NCI-H2081 (cell line): ENCODE measurements at places on chromosomes 1 and 21.

- DNase-seq: no peak
Observed at GRCh38 chr1:203512848-203513584, 19.1 kb downstream of the OPTC start.

GRCh38 chr1:1430114-1430982 lies 5.1 kb upstream of the VWA1 start:
- no peak for DNase-seq

- no peak for DNase-seq
Observed at GRCh38 chr1:202809597-202810159, 1.1 kb upstream of the PCAT6 start.

GRCh38 chr1:239558991-239559390 lies 172.6 kb downstream of the CHRM3 start:
- no peak for DNase-seq

DNA sequence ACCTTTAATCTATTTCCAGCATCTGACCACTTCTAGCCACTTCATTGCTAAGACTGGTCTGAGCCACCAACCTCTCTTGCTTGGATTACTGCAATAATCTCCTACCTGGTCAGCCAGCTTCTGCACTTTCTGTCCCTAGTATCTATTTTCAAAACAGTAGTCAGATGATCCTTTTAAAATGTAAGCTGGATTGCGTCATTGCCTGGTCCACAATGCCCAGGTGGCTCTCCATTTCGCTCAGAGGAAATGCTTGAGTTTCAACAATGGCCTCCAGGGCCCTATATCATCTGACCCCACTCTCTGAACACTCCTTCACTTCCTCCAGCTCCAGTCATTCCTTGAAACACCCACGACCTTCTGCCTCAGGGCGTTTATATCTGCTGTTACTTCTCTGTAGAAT lies 2.3 kb downstream of the FYB2 start:
- no peak for DNase-seq

- no peak for DNase-seq
Observed at GRCh38 chr21:14275702-14276205, 59.8 kb downstream of the RBM11 start.

- DNase-seq: no peak
Observed at GRCh38 chr1:204132718-204133117, 19.1 kb downstream of the ETNK2 start.

DNA sequence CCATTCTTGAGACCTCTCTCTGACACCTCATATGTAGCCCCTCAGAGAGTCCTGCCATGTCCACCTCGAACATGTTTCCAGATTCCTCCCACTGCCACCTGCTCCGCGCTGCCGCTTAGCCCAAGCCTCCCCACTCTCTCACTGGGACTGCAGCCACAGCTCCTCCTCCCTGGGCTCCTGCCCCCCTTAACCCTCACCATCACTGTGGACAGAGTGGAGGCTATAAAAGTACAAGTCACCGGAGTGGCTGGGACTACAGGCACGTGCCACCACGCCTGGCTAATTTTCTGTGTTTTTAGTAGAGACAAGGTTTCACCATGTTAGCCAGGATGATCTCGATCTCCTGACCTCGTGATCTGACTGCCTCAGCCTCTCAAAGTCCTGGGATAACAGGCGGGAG lies 77.0 kb downstream of the VWA5B1 start:
- no peak for DNase-seq

DNA sequence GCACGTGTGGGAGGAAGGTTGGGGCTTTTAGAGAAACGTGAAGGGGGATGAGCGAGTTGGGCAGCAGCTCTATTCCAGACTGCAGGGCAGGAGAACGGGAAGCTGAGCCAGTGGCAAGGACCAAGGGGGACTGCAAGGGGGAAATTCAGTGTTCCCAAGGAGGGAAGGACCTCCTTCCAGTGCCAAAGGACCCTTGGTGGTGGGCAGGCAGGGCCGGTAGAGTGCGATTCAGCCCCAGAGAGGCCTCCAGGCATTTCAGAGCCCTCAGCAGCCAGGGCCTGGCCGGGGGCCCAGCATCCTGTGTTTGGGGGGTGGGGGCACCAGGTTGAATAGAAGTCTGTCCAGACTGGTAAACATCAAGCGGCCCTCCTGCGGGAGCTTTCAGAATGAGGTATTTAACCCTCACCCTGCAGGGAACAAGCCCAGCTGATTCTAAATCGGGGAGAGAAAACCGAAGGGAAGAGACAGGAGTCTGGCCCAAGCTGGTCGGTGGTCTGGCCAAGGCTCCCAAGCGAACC lies 2.3 kb downstream of the COL9A2 start:
- peak; percentile 32 for DNase-seq

- no peak for DNase-seq
Observed at GRCh38 chr1:156498432-156499193, 2.0 kb downstream of the MEF2D start.

DNA sequence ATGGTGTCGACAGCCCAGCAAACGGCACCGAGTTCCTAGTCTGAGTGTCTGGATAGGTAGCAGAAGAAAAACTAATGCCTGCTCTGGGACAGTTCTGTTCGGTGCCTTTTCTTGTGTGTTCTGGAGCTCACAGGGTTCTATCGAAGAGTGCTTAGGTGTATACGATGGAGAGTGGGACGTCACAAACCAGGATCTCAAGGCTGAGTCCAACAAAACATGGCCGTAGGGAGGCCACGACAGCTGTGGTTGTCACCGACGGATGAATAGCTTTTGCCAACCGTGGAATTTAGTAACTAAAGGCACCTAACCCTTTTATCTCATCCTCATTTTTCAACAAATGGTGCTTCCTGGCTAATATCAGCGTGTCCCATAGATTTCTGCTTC lies 635 bp upstream of the SYNJ1 start:
- DNase-seq: peak; percentile 32

GRCh38 chr1:225866061-225866837 lies 15.9 kb downstream of the TMEM63A start:
- DNase-seq: no peak

GRCh38 chr1:50097021-50097679 lies 11.6 kb upstream of the ELAVL4 start:
- DNase-seq: no peak

DNA sequence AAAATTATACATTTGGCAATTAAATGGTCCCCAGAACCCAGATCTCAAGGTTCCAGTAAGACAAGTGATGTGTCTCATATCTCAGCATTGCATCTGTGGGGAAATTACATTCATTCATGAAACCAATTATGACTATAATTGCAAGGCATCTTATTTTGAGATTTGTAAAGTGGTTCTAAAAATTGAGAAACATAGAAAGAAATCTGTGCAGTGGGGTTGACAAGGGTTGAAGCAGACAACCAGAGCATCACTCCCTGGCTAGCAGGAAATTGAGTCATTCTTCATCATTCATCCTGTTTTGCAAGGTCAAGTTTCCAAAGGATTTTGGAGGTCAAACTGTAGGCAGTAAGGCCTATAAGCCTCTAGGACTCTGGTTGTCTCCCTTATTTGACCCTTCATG lies 25.1 kb upstream of the MROH9 start:
- no peak for DNase-seq

DNA sequence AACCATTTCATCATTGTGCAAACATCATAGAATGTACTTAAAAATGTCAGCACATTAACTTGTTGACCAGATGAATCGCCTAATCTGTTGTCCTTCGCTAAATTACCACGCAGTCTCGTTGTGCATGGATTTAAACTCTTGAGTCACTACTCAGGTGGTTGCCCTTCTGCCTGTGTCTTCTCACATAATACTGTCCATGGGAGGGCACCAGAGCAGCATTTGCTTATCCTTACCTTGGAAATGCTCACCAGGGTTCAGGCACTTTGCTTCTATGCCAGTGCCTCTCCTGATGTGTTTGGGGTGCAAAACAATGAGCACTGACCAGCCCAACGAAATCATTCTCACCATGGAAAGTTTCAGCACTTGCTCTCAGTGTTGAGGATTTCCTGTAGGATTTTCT lies 559.9 kb downstream of the RWDD3 start:
- DNase-seq: no peak

- no peak for DNase-seq
Observed at GRCh38 chr1:165927169-165927568, 99.8 kb downstream of the UCK2 start.

GRCh38 chr1:192506741-192507155 lies 68.8 kb upstream of the RGS1 start:
- no peak for DNase-seq

DNA sequence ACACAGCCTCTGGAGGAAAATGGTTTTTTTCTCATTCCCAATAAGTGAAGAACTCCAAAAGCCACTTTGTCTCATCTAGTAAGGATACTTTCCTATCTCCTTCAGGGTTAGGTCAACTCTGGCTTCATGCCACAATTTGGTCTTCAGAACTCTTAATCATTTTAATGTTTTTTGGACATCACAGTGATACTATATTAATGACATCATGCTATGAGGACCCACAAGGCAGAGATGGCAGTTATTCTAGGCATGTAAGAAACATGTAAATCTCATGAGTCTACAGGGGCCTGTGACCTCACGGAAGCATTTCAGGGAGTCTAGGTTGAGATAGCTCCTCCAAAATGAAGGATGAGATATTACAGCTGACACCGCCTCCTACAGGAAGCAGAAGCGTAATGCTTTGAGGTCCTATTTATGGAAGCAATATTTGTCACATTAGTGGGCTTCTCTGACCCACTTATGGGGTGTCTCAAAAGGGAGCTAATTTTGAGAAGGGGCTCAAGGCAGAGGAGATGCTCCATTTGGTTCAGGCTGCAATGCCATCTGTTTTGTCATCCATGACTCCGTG lies 5.0 kb upstream of the GPR137B start:
- DNase-seq: no peak

DNA sequence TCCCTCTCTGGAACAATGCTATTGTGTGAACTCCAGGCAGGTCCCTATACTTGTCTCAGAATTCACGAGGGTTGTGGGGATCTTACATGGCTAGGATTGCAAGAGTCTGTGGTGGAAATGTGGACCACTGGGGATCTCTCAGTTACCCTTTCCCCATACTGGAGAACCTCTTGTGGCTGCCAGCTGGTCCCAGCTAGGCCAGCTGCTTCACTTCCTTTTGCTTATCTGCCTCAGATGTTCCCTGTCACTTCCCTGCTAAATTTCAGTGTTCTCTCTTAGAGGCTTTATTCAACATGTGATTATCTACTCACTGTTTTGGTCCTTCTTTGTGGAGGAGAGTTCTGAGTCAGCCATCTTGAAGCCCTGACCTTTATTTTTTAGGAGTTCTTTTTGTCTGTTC lies 75.9 kb upstream of the SAMD13 start:
- no peak for DNase-seq

GRCh38 chr1:10730985-10731384 lies 65.5 kb downstream of the CASZ1 start:
- no peak for DNase-seq

- DNase-seq: no peak
Observed at GRCh38 chr1:191348328-191348727, 809.9 kb upstream of the RGS18 start.

DNA sequence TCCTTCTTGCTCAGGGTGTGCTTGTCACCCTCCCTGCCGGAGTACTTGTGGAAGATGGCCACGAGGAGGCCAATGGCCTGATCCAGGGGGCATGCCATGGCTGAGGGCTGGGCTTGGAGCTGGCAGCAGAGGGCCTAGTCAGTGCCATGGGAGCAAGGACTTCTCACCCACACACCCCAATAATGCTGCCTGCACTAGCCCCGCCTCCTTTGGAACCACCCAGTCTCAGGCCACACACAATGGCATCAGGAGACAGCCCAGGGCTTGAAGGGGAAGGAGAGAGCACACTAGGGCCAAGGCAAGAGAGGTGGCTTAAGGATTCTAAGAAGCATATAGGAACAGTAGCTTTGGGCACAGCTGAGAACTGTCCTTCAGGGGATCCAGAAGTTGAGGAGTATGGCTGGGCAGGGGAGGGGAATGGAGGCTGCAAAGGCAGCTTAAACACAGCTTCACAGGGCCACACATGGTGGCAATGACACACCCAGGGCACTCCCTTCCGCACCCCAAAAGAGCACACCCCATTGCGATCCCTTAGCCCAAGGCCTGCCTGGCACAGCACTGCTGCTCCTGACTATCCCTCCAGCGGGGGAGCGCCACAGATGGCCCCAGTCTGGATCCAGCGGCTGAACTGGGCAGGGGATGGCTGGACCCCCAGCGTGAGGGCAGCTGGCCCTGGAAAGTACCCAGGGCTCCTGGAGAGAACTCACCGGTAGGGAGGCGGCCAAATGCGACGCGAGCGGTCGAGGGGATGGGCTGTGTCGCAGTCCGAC lies at the start of gene S100A6:
TSS of gene S100A6 (minus strand) at position 750 of the 770 bp plus-strand sequence. CDS start at position 98, 652 bp downstream.
- DNase-seq: no peak

GRCh38 chr1:113662101-113662500 lies 97.2 kb downstream of the PHTF1 start:
- DNase-seq: no peak
